ENCODE measurements at places on chromosomes 2 and 18.
A peak's percentile ranks its signal among the peaks of the same experiment; 100 is the strongest.

DNA sequence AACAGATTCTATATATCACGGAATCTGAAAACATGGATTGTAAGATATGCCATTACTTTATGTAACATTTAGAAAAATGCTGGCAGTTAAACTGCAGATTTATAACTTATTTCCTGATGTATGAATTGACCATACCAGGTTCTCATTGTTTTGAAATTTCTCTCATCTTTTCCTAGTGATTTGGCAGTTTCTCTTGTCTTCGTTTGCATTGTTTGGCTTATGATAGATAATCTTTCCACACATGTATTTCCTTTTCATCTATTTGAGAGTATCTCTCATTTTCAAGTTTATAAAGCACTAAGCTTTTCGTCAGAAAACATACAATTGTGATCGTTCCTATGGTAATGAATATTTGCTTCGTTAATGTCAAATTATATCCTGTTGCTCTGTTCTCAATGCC, 16.3 kb downstream of the NBEAL1 start:
- DNase-seq = no peak

GRCh38 chr18:35174093-35174731, 66.6 kb upstream of the ZNF397 start:
- DNase-seq = no peak

DNA sequence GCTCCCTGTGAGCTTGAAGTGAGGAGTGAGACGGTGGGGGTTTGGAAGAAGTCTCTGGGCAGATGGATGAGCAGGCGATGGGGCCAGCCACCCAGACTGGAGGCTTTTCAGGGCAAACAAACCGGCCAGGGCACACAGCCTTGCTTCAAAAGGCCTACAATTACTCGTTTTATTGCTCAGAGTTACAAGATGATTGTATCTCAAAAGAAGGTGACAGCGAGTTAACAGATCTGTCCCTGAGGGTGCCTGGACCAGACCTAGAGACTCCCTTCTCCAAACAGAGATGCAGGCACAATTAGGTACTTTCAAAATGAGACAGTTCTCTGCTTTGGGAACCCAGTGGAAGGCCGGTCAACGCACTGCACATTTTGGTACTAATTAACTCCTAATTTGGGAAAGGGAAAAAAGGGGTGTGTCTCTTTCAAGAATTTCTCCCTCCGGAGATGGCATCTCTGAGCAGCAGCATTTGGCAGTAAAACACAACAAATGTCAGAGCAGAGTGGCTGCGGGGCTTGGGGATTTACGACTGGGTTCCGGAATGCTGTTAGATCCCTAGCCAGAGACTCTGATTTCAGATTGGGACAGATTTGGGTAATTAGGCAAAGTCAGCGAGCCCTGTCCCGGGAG, 226.7 kb downstream of the TTC32 start:
- no peak for DNase-seq

DNA sequence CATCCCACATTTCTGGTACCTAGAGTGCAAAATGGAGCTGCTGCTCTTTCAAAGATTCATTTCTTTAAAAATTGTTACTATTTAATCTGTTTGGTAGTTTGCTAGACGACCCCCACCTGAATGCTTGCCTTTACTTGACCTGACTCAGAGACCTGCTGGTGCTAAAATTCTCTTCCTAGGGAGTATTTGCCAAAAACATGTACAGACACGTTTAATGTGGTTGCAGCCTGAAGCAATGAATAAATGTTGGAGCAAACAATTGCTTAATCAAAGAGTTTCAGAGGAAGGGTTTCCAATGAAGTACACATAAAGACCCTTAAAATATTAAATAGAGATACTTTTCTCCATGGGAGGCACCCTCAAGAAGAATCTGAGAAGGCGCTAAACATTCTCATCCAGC, 734.4 kb downstream of the CBLN2 start:
- DNase-seq = no peak

DNA sequence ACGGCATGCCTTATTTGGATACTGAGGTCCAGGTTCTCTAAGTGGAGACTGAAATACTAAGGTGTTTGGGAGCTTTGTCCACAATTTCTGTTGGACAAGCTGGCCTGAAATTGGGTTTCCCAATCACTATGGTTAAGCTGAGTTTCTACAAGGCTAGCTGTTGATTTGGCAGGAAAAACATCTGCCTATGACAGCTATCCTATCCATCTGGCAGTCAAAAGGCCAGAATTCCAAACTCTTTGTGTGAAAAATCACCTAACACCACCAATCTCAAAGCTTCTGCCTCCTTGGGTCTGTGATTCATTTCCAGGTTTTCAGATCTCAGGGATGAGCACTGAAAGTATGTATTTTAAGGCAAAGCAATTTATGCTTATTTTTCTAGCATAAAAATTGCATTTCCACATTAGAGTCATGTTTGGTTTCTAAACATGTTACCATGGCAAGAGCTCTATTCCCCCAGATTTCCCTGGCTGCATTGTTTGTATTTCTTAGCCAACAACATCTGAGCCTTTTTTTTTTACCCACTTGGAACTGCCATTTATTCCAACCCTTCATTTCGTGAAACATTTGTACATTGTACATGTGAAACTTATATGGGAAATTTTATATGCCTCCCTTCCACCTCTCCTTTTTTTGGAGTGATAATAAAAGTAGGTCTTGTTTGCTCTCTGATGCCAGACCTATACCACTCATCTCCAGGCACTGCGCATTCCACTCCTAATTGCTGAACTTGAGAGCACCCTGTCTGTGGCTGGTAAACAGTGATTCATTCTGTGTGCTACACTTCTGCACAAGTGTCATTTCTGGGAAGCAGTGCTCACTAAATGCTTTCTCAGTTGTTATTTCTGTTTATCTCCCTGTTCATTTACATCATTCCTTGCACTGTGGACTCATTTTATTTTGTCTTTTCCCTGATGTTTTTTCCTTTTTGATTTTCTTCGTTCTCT, 15.9 kb upstream of the CCDC85A start:
- DNase-seq = no peak

DNA sequence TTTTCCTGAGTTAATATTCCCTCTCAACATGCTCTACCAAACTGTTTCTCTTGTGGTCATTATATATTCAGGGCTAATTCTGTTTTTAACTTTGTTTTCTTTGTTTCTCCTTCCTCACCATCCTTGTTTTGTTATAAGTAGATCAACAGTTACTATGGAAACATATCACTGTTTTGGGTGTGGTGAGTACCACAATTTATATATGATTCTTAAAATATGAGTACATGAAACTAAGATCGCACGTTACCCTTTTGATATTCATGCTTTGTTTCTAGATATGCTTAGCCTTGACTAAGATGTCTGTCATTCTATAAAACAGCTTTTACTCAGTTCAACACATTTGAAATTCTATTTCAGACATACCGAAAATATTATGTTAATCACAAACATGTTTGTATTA, 232.3 kb upstream of the ITGA4 start:
- DNase-seq = no peak

DNA sequence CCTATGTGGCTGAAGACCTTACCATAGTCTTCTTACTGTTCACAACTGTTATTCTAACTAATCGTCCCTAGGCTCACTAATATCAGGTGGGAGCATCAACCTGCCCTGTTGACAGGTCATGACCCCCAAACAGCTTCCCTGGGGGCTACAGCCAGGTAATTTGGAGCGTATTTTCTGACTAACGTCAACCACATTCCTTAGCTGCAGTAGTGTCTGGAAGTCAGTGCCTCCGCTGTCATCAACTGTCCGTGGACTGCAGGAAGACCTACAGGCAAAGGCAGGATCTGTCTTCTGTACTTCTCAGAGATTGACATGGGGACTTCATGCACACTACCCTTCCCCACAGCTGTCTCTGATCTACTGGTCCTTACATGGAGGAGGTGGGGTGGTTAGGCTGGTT, 456.9 kb downstream of the BCL11A start:
- DNase-seq = no peak

DNA sequence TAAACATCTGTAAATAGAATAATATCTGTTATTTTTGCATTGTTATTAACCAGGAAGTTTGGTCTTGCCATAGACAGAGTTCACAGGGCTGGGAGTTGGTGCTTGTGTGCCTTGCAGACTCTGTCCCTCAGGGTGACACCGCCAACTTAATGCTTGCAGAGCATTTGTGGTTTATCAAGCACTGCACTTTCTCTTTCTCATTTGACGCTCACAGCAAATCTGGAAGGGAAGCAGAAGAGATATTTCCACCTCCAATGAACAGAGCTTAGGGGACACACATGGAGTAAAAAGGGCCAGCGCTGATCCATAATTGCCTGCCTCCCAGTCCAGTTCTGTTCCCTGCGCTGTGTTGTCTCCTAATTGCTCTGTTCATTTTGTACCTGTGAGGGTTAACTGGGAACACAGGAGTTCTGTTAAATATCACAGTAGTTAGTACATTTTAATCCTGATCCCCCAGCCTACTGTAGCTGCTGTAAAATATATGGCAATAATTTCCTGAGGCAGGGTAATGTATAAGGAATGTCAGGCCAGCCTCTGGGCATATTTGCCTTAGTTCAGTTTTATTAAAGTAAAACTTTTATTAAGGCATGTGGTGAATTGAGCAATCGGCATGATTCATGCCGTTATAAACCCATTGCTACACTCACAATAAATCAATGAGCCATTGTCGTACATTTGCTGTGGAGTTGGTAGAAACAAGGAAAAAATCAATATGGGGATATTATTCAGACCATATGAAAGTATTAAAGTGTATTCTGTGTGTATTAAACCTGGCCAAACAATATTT, 182.5 kb upstream of the OSR1 start:
- no peak for DNase-seq

GRCh38 chr18:75267643-75268363, 57.2 kb downstream of the TSHZ1 start:
- no peak for DNase-seq

DNA sequence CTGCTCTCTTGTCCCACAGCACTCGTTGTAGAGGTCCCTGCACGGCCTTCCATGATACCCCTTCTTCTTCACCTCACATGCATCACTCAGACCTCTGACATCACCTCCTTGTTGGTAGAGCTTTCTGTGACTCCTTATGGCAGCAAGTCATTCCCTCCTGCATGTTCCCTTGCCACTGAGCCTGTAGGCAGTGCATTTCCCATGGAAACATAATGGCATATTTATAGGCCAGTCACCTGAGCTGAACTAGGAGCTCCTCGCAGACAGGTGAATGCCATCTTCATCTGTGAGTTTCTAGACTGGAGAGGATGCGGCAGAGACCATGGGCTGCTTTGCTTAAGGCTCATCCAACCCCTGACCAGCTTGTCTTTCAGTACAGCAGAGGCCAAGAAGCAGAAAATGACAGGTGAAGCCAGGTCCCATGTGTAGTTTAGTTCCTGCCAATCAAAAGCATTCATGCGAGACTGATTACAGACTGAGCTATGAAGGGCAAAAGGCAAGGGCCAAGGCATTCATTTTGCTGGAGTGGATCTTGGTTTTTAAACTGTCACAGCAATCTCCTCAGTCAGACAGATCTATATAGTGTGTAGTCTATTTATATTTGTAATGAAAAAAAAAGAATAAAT, 59.4 kb upstream of the NEDD4L start:
- no peak for DNase-seq

DNA sequence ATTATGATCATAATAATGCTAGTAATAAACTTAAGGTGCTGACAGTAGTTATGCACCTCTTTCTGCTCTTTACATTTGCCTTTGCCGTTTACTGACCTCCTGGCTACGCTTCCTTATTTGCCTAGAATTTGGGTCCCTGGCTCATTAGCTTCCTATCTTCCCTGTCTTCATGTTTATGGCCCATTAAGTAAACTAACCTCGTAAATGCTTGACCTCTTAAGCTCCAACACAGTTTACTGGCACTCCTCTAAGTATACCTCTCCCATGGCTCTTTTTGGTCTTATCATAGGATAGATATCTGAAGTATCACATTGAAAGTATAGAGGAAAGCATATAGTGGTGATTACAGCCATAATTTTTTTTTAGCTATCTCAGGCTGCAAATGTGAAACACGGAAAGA, 657.3 kb upstream of the SLC39A10 start:
- DNase-seq = no peak

GRCh38 chr2:31980674-31981356, 30.0 kb downstream of the MEMO1 start:
- DNase-seq = peak; percentile 46

DNA sequence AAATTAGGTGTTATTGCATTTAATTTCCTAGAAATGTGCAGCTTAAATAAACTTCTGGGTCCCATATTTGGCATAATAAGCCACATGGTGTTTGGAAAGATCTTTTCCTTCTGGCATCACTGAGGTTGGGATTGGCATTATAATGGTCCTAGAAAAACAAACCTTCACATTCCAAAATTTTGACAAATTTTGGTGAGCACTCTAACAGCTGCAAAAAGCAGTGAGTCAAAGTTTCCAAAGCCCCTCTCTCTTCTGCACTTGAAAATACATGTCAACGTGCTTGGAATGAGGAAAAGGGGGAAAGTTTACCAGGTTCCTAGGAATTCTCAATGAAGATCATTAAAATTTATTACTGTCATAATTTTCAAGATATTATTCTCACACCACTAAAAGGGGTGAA, 77.8 kb upstream of the STK17B start:
- no peak for DNase-seq

GRCh38 chr2:1988594-1988993, 244.3 kb upstream of the PXDN start:
- no peak for DNase-seq

DNA sequence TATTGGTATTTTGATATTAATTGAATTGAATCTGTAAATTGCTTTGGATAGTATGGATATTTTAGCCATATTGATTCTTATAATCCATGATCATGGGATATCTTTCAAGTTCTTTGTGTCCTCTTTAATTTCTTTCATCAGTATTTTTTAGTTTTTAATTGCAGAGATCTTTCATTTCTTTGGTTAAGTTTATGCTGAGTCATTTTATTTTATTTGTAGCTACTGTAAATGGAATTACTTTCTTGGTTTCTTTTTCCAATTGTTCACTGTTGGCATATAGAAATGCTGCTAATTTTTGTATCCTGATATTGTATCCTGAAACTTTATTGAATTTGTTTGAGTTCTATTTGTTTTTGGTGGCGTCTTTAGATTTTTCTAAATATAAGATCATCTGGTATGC, 79.5 kb upstream of the DSEL start:
- no peak for DNase-seq

DNA sequence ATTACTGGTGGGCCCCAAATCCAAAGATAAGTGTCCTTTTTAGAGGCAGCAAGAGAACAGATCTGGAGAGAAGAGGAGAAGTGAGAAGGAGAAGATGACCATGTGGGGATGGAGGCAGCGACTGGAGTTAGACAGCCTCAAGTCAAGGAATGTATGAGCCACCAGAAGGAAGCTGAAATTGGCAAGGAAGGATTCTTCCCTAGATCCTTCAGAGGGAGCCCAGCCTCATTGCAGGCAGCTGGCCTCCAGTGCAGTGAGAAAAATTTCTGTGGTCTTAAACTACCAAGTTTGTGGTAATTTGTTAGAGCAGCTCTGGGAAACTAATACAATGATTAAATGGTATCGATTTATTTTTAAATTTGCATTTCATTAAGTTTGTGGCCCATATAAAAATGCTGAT, 167.9 kb downstream of the NCKAP5 start:
- no peak for DNase-seq

GRCh38 chr2:29589440-29590103, 331.8 kb downstream of the ALK start:
- DNase-seq = no peak

DNA sequence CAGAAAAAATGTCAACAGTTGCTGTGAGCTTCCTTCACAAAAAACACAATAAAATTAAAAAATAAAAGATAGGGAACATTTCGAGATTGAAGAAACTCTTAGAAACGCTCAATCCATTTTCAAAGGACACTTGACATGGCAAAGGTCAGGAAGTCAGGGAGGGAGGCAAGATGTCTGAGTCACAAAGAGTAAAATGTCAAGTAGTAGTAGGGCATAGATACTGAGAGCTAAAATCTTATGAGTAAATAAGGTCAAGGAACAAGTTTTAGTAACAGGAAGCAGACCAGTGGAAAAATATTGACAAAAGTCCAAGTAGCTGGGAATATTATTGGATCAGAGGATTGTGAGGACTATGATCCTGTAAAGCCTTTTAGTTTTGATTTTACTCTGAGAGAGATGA, 495.6 kb downstream of the TMX3 start:
- DNase-seq = no peak
